PC-3 (cell line): ENCODE measurements at places on chromosomes 12 and 14. TPM values are rescaled to one million over a fixed set of nuclear protein-coding genes. Genes with fewer than 3 reads are reported as not detected.

DNA sequence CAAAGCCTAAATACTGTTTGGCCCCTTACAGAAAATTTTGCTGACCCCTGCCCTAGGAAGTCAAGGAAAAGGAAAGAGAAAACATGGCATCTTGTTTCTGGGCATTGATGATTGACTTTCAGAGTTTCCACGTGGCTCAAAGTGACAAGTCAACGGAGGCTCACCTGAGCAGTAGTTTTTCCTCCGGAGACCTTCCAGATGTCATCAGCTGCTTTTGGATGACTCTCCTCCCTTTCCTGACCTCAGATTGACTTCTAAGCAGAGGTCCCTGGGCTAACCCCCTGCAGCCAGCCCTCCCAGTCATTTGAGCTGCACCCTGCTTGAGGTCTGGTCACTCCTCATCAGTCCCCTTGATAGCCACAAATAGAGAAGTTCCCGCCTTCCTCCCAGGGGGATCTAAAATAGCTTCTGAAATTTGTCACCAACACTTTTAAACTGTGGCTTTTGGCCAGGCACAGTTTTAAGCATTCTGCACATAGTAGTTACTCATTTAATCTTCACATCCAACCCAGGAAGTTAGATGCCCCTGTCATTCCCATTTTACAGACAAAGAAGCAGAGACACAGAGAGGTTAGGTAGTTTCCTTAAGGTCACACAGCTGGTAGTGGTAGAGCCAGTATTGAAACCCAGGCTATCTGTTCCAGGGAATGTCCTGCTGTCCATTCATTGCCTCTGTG lies 143.4 kb downstream of the CHST11 start:
- H3K27me3 ChIP-seq = no peaks in the 10 kb centered on the region
- H3K4me1 ChIP-seq = peaks cover 45% of the 10 kb centered on the region
- DNase-seq = no peak
- no peak overlapping the region for H3K4me3 ChIP-seq
- no peak overlapping the region for H3K27ac ChIP-seq
- no peaks in the 10 kb centered on the region for H3K36me3 ChIP-seq

DNA sequence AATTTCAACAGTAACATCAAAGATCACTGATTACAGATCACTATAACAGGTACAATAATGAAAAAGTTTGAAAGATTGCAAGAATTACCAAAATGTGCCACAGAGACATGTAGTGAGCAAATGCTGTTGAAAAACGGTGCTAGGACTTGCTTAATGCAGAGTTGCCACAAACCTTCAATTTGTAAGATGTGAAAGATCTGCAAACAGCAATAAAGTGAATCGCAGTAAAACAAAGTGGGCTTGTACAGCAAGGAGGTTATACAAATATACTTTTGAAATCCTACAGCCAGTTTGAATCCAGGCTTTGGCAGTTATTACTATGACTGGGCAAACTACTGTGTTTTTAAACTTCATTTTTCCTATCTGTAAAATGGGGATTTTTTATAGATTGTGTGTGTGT lies 1.0 kb upstream of the PLEKHA5 start:
- no peak overlapping the region for H3K27ac ChIP-seq
- no peaks in the 10 kb centered on the region for H3K27me3 ChIP-seq
- peaks cover 20% of the 10 kb centered on the region for H3K4me1 ChIP-seq
- no peak for DNase-seq

DNA sequence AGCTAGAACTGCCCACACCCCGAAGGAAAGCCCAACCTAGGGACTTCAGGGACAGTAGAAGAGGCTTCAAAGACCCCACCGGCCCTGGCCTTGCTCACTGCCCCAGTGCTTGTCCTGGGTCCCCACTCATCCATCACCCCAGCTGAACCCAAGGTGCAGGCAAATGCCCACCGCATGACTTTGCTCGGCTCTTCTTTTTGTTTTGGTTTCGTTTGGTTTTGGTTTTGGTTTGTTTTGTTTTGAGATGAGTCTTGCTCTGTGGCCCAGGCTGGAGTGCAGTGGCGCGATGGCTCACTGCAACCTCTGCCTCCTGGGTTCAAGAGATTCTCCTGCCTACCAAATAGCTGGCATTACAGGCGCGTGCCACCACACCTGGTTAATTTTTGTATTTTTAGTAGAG lies 9.0 kb downstream of the CCDC85C start:
- no peaks in the 10 kb centered on the region for H3K36me3 ChIP-seq
- H3K4me3 ChIP-seq = no peak overlapping the region
- no peaks in the 10 kb centered on the region for H3K27me3 ChIP-seq
- peaks cover 25% of the 10 kb centered on the region for H3K4me1 ChIP-seq
- no peak for DNase-seq
- no peak overlapping the region for H3K27ac ChIP-seq

The SELPLG gene
- total RNA-seq = 0.63 and 0.73 TPM in 2 replicates
